Breast epithelium (tissue), 4 donors: ENCODE measurements at places on chromosomes 1 and 21. TPM values are rescaled to one million over a fixed set of nuclear protein-coding genes. Genes with fewer than 3 reads are reported as not detected.

GRCh38 chr1:8580566-8580965, 236.9 kb downstream of the RERE start:
- H3K4me1 ChIP-seq, result no peaks in the 10 kb centered on the region
- no peak overlapping the region for H3K4me3 ChIP-seq
- no peaks in the 10 kb centered on the region for H3K27me3 ChIP-seq
- H3K36me3 ChIP-seq, result no peaks in the 10 kb centered on the region

GRCh38 chr1:153945131-153945794, 1.3 kb downstream of the DENND4B start:
- H3K27ac ChIP-seq, result peak overlapping the region; percentile 98
- H3K4me1 ChIP-seq, result no peaks in the 10 kb centered on the region
- H3K27me3 ChIP-seq, result no peaks in the 10 kb centered on the region
- H3K4me3 ChIP-seq, result peak overlapping the region; percentile 92

DNA sequence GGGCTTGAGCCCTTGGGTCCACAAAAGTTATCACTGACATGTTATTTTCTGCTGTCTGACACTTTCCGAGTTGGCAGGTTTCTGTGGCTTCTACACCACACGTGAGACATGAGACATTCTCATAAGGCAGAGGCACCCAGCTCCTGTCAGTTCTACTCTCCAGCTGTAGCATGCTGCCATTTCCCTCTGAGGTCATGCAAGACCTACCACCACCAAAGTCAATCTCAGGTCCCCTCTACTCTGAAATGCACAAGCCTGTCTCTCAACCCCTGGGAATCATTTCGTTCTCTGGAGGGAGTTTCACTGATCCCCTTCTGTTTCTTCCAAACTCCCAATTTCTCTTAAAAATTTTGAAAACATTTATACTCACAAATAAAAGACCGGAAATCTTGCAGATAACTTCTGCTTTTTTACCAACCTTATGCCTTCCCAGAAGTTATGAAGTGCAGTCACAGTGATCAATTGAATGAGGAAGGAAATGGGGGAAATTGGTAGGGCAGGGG, 39.5 kb upstream of the CR2 start:
- no peak overlapping the region for H3K27ac ChIP-seq
- no peak overlapping the region for H3K4me3 ChIP-seq
- no peaks in the 10 kb centered on the region for H3K27me3 ChIP-seq
- H3K36me3 ChIP-seq, result no peaks in the 10 kb centered on the region

DNA sequence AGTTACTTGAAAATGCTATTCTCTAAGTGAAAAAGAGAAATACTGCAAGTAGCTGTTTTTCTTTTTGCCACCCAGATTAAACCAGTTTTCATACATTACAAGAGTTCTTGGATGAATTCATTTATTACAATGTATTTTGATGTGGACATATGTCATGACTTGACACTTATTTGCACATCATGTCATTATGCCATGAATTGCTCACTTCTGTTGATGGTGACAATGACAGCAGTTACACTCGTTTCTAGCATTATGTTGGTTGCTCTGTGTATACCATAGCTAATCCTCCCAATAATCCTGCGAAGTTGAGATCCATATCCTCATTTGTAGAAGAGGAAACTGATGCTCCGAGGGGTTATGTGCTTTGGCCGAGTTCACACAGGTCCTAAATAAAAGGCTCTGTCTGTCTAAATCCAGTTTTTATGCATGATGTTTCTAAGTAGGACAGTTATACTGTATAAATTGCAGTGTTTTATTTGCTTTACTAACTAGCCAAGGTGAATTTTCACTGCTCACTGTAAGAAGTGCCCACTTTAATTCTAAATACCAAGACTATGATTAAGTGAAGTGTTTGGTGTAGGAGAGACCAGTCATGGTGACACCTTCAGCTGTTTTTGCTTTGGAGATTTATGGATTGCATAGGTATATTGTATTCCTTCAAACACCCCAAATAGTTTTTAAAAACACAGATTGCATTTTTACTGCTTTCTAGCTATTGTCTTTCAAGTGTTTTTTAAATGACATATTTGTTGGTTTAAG, 56.7 kb downstream of the PRDM2 start:
- no peak overlapping the region for H3K4me3 ChIP-seq
- no peaks in the 10 kb centered on the region for H3K27me3 ChIP-seq
- H3K4me1 ChIP-seq, result peaks cover 12% of the 10 kb centered on the region
- H3K36me3 ChIP-seq, result no peaks in the 10 kb centered on the region
- DNase-seq, result no peak

DNA sequence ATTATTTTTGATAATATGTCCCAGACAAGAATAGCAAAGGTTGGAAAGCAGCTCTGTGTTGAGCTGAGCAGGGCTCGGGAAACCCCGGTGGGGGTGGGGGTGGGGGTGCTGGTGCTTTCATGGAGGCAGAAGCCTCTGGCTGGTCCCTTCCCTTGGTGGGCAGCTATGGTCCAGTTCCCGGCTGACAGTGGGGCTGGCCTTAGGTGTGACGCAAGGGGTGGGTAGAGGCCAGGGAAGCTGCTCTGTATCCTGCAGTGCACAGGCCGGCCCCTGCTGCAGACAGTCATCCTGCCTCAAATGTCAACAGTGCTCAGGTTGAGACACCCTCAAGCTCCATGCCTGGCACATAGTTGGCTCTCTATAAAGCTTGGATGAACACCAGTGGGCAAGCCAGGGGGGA, 8.9 kb downstream of the ACTL8 start:
- no peaks in the 10 kb centered on the region for H3K36me3 ChIP-seq
- H3K4me1 ChIP-seq, result no peaks in the 10 kb centered on the region
- no peak overlapping the region for H3K4me3 ChIP-seq
- no peak for DNase-seq
- H3K27me3 ChIP-seq, result peaks cover 20% of the 10 kb centered on the region

- peaks cover 13% of the 10 kb centered on the region for H3K4me1 ChIP-seq
- H3K36me3 ChIP-seq, result no peaks in the 10 kb centered on the region
- H3K27me3 ChIP-seq, result no peaks in the 10 kb centered on the region
Measured at GRCh38 chr1:207840380-207840779, 70.5 kb downstream of the CD34 start.

DNA sequence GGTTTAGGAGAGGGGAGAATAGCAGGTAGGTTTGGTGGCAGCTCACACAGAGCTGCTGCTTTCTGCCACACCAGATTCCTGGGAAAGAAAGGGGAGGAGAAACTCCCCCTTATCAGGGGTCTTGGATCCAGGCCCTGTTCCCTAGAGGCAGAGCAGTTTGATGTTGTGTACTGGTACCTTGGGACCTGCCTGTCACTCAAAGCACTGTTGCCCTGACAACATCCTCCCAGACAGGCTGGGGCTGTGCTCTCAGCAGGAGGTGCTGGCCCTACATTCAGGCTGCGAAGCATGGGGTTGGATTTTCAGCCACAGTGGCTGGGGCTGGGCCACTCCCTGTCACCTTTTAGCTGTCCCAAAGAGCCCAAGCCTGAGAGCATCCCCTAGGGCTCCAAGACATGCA, 188.0 kb downstream of the GRIK3 start:
- no peak overlapping the region for H3K4me3 ChIP-seq
- no peaks in the 10 kb centered on the region for H3K36me3 ChIP-seq
- H3K4me1 ChIP-seq, result no peaks in the 10 kb centered on the region
- no peak for DNase-seq

GRCh38 chr1:78440381-78440793, 50.4 kb upstream of the PTGFR start:
- no peaks in the 10 kb centered on the region for H3K27me3 ChIP-seq
- no peak overlapping the region for H3K27ac ChIP-seq
- no peaks in the 10 kb centered on the region for H3K4me1 ChIP-seq
- H3K36me3 ChIP-seq, result no peaks in the 10 kb centered on the region
- H3K4me3 ChIP-seq, result no peak overlapping the region

GRCh38 chr1:192635939-192636338, at the start of gene RGS13:
RGS13 (plus strand) TSS chr1:192636147; CDS start chr1:192644335, 8,188 bp downstream.
- no peaks in the 10 kb centered on the region for H3K27me3 ChIP-seq
- H3K27ac ChIP-seq, result no peak within 1 kb of the TSS

DNA sequence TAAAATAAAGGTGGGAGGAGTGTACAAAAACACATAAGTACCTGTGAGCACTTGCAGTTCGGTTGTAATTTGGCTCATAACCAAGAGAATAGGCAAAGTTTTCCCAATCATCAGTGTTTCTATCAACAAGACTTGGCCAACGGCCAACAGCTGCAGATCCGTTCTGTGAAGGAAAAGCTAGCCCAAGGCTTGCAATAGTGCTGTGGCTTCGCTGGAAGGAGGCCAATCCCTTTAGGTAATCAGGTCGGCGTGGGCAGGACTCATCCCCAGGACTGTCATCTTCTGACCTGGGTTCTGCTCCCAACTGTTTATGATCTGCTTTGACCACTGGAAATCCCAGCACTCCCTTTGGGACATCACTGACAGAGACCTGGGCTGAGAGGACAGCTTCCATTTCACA, 107.8 kb downstream of the LYST start:
- no peak overlapping the region for H3K4me3 ChIP-seq
- no peaks in the 10 kb centered on the region for H3K27me3 ChIP-seq
- no peaks in the 10 kb centered on the region for H3K4me1 ChIP-seq

DNA sequence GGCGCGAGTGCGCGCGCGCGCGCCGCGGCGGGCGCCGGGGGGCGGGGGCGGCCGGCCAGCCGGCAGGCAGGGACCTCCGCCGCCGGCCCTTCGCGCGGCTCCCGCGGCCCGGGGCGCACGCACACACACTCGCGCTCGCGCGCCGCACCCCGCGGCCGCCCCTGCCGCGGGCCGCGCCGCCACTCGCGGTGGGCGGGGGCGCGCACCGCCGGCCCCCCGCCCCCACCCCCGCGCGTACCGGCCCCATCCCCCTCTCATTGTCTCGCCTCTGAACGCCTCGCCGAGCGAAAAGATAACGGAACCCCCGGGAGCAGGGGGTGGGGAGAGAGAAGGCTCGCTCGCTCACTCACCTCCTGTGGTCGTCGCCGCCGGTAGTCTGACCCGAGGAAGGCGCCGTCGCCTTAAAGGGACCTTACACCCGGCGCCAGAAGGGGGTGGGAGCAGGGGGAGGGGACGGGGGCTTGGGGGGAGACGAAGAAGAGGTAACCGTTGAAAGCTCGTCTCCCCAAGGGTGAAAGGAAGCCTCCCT, 428 bp downstream of the POGZ start:
- peak; percentile 56 for DNase-seq
- H3K4me3 ChIP-seq, result peak overlapping the region; percentile 84
- H3K27ac ChIP-seq, result peak overlapping the region; percentile 98
- H3K4me1 ChIP-seq, result no peaks in the 10 kb centered on the region
- no peaks in the 10 kb centered on the region for H3K36me3 ChIP-seq
- no peaks in the 10 kb centered on the region for H3K27me3 ChIP-seq

DNA sequence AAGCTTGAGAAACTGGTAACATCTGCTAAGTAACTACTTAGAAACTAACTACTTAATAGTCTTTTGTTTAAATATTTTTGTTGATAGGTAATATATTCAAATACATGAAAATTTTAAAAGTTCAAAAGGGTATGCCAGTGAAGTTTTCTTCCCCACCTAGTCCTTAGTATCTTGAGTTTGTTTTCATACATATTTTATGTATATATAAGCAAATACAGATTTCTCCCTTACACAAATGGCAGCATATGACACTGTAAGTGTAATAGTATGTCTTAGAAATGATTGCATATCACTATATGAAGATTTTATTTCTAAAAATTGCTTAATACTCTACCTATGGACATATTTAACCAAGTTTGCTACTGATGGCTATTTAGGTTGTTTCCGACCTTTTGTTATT, 38.9 kb downstream of the MARK1 start:
- H3K27me3 ChIP-seq, result no peaks in the 10 kb centered on the region
- no peak overlapping the region for H3K4me3 ChIP-seq
- no peaks in the 10 kb centered on the region for H3K4me1 ChIP-seq
- no peaks in the 10 kb centered on the region for H3K36me3 ChIP-seq

The LYPD8 gene
- total RNA-seq, result not detected

The SLC5A9 gene
- 0.16 TPM for total RNA-seq

The DCAF6 gene
- 95.7 TPM for total RNA-seq

The OR2L8 gene
- total RNA-seq, result 1.3 TPM

The NFYC gene
- total RNA-seq, result 69.7 TPM

The RYR2 gene
- total RNA-seq, result 0.16 TPM

The PIK3C2B gene
- 24.9 TPM for total RNA-seq
